ENCODE measurements at places on chromosomes 13 and 19.

GRCh38 chr13:42398533-42398932 is 126.6 kb downstream of the AKAP11 start:
- DNase-seq, result no peak

DNA sequence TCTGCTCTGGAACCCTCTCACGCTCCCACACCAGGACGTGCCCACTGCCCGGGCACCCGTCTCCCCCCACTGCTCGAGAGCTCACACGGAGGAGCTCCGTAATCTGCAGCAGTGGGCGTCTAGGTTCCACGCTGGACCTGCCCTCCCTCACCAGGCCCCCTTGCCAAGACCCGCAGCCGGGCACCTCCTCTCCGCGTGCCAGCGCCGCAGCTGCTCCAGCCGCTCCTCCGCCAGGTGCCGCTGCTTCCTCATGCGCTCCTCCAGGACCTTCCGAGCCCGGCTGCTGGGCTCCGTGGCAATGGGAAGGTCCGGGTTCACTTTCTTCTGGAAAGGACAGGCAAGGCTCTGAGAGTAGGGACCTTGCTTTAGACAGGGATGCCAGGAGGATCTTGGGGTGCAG is 35.0 kb upstream of the MATK start:
- DNase-seq, result no peak

DNA sequence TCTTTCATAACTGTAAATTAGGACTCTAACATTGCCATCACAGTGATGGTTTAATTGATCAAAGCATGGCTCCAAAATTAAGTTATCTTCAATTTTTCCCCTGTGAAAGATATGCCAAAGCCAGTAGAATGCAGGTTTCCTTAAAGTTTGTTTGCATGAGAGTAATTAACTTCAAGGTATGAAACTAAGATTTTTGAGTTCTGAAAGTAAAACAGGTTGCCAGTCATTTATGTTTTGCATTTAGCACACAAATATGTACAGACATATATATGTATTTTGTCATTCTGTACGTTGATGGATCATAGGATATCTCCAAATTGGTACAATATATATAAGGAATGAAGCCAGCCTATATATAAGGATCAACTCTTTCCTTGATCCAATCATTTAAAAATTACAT is 23.6 kb upstream of the NDFIP2 start:
- DNase-seq, result no peak

DNA sequence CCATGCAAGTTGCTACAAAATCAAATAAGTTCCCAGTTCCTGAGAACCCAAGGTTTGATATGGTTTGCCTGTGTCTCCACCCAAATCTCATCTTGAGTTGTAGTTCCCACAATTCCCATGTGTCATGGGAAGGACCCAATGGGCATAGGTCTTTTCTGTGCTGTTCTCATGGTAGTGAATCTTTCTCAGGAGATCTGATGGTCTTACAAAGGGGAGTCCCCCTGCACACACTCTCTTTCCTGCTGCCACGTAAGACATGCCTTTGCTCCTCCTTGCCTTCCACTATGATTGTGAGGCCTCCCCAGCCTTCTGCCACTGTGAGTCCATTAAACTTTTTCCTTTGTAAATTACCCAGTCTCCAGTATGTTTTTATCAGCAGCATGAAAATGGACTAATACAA is 28.5 kb upstream of the TSHZ3 start:
- DNase-seq, result no peak

GRCh38 chr19:31589109-31589508 is 239.9 kb upstream of the TSHZ3 start:
- no peak for DNase-seq

DNA sequence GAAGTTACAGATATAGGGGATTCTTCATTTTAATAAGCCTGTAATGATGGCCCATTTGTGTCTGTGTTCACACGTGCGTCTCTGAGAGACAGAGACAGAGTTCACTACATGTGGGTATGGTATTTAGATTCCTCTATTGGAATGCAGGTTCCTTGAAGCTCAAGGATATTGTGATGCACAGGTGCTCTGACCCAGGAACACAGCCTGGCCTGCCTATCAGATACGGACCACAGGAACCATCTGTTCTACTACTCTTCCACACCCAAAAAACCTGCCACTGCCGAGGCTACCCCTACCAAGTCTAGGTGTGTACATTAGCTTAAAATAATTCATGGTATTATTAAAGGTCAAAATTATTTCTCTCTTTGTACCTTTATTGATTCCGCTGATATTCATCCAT is 289.2 kb downstream of the ATP8A2 start:
- no peak for DNase-seq

DNA sequence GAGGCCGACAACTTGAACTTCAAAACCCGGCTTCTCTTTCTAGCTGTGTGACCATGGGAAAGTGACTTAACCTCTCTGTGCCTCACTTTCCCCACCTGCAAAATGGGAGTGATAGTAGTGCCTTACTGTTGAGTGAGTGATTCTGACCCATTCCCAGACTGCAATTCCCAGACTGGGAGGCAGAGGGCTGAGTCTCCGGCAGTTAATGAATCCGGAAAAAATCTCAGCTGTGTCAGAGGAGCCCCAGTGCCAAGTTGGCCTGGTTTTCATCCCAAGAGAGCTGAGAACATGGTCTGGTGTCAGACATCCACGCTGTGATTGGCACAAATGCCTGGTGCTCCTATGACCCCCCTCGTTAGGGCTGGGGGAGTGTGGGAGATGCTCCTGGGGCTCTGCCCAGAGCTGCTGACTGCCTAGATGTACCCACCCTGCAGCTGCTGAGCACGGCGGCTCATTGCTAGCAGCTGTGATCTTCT is 50.0 kb downstream of the PIN1 start:
- no peak for DNase-seq

DNA sequence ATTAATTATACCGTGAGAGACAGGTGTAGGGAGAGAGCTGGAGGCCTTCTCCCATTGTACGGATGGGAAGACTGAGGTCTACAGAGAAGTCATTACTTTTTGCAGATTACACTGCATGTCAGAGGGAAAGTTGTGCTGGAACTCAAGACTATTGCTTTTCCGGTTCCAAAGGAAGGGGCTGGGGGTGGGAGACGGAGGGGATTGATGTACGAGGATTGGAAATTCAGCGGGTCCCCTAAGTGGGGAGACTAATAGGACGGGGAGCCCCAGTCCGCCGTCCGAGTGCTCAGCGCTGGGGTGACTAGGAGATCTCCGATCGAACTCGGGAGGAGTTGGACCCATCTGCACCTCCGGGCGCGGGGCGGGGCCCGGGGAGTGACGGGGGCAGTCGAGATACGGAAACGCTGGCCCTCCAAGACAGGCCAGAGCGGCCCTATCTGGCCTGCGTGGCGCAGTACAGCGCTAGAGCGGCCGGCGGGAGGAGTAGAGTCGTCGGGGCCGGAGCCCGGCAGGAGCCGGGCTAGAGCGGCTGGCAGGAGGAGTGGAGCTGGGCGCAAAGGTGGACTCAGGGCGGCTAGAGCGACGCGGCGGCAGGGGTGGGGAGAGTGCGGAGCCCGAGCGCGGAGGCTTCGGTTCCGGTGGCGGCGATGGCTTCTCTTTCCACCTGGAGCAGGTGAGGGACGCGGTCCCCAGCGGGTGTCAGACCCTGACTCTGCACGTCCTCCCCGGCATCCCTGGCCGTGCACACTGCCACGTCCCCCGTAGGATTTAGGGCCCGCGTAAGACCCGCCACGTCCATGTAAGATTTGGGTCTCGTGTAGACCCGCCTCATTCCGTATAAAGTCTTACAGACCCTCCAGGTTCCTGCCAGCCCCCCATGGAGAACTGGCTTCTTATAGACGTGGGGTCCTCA is 1.1 kb downstream of the ARHGEF1 start:
- DNase-seq, result peak; percentile 80

- DNase-seq, result no peak
Observed at GRCh38 chr13:64248371-64249065, 2832.9 kb upstream of the PCDH20 start.

- no peak for DNase-seq
Observed at GRCh38 chr13:18949489-18949761, 232.2 kb downstream of the TUBA3C start.

DNA sequence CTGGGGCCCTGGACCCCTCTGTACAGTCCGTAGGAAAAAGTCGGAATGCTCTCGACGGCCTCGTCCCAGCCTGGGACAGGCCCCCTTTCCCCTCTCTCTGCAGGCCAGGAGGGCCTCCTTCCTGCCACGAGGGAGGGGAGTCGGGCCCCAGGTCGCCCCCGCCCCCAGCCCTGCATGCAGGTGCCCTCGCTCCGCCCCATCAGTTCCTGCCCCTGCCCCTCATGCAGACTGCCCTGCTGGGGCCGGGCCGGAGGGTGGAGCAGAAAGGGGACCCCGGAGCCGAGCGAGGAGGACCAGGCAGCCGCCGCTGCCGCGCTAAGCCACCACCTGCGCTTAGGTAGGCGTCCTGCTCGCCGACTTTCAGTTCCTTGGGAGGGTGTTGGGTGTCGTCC is 7.3 kb downstream of the LYL1 start:
- no peak for DNase-seq

GRCh38 chr19:41945135-41945766 is 13.9 kb downstream of the RABAC1 start:
- DNase-seq, result peak; percentile 69

DNA sequence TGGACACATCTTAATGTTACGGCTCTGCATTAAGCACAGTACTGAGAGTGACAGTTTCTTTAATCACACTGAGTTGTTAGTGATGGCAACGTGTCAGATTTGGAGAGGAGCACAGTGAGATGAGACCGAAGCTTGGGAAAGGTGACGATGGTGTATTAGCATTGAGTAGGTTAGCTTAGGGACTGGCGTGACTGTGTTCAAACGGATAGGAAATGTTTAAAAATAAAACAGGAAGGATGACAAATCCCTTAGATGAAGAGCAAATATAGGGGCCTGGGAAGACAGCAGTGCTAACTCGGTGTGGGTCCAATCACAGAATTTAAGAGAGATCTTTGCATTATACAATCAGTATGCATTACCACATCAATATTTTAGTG is 384.3 kb downstream of the HS6ST3 start:
- DNase-seq, result no peak

DNA sequence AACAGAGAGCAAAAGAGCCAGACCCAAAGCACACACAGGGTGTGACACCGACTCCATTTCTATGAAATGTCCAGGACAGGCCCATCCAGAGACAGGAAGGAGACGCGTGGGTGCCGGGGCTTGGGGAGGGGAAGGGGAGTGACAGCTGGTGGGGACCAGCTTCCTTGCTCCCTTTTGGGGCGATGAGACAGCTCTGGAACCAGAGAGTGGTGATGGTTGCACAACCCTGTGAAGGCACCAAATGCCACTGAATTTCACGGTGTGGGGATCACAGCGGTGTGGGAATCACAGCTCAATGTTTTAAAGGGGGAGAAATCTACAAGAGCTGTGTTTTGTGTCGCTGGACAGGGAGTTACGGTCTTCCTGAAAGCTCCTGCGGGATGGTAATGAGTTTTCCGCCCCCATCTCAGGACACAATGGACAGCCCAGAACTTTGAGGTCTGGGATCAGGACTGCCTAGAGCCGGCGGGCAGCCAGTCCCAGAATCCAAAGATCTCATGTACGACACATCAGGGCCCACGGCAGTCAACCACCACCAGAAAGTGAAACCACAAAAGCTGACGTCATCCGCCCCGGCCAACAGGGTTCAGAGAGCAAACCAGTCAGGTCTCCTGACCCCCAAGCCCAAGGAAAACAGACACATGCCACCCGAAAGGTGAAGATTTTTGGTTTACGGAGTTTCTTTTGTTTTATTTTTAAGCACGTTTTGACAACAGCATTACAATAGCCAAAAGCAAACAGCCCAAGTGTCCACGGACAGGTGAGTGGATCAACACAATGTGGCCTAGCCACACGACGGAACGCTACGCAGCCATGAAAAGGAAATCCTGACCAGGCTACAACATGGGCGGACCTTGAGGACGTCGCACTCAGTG is 7.3 kb downstream of the SGTA start:
- peak; percentile 49 for DNase-seq

DNA sequence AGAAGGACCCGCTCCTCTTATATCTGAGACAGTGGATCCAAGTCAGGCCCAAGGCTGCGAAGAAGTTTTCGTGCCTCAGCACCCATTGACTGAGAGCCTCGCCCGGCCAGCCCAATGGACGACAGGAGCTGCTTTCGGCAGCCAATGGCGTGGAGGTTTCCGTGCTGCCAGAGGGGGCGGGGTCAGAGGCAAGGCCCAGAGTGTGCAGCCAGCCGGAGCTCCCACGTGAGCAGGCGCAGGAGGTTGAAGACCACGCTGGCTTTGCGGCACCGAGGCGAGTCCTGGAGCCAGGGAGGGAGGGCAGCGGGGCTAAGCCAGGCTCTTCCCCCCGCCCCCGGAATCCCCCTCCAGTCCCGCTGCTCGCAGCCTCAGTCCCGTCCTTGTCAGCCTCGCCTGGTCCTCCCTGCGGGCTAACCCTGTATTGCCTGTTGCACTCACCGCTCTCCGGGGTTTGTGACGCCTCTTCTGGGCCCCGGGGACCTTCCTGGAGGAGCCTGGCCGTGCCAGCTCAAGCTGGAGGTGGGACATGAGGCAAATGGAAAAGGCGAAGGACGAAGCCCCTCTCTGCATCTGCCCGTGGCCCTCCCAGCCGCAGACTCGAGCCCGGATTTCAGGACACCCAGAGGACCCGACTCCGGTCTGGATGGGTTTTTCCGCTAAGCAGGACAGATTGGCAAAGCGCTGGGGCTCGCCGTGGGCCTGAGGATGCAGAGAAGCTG is 1.5 kb downstream of the IFNL4 start:
- no peak for DNase-seq

- DNase-seq, result no peak
Observed at GRCh38 chr19:15998166-15998565, 49.4 kb downstream of the OR10H4 start.

DNA sequence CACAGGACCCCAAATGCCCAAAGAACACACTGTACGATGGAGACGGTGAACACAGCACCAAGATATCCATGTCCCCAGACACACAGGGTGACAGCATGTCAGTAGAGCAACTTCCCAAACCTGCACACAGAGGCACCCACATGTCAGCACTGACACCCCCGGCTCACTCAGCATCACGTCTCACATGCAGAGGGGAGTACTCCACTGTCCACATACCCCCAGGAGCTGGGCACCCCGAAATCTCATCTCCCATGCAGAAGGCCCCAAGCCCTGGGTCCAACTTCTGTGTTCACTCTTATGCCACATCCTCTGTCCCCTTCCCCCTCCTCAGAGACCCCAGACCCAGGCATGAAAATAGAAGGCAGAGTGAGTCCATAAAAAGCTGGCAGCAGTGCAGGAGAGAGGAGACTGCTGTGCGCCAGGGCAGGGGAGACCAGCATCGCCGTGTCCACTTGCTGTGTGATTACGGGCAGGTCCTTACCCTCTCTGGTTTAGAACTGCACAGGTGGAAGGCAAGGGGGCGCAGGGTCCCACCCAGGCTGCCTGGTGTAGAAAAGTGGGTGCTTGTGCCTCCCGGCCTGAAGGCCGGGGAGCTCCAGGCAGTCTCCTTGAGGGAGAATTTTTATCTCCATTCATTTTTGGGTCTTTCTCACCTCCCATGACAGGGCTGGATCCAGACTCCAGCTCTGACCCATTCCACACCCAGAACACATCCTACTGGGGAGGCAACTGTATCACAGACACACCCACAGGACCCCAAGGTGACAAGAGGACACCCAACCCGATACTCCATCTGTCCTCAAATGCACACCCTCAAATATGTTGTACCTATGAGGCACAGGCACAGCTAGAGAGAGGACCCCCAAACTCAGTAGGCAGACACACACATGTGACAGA is 17.0 kb downstream of the ERFL start:
- no peak for DNase-seq

GRCh38 chr13:98983182-98983581 is 5.3 kb upstream of the DOCK9 start:
- DNase-seq, result no peak
